Inflammatory macrophage (primary cell): ENCODE measurements at places on chromosomes 2 and 18.
A peak's percentile ranks its signal among the peaks of the same experiment; 100 is the strongest.

GRCh38 chr2:45260946-45261345 lies 251.7 kb upstream of the SIX2 start:
- no peak for DNase-seq

DNA sequence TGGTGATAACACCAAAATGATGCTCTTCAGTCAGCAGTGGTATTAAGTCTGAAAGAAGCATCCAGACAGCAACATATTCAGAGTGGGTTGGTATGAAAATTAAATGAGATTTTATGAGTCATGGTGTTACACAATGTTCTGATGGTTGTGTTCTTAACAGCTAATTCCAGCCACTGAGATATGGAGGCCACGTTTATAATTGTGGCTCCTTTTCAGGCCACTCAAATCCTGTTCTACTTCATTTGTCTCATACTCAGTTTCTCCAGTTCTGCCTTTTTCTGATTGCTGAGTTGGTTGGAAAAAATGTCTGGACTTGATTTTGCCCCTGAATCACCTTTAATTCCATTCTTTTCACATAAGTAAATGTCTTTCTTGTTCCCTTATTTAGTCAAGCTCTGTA lies 162.7 kb upstream of the COL3A1 start:
- no peak for DNase-seq

GRCh38 chr18:48858676-48859075 lies 92.1 kb downstream of the SMAD7 start:
- DNase-seq: peak; percentile 39

DNA sequence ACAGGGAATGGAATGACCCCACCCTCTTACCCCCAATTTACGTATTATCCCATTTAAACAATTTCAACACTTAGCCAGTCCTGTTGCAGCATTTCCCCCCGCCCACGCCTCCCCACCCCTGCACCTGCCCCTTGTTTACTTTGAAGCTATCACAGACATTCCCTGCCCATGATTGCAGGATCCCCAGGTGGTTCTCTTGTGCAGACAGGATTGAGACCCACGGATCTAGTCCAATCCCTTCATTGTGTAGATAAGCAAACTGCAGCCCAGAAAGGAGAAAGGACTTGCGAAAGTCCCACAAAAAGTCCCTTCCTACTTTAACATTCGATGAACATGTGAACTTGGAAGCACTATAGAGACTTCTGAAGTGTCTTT lies 38.9 kb downstream of the TMEM17 start:
- no peak for DNase-seq

DNA sequence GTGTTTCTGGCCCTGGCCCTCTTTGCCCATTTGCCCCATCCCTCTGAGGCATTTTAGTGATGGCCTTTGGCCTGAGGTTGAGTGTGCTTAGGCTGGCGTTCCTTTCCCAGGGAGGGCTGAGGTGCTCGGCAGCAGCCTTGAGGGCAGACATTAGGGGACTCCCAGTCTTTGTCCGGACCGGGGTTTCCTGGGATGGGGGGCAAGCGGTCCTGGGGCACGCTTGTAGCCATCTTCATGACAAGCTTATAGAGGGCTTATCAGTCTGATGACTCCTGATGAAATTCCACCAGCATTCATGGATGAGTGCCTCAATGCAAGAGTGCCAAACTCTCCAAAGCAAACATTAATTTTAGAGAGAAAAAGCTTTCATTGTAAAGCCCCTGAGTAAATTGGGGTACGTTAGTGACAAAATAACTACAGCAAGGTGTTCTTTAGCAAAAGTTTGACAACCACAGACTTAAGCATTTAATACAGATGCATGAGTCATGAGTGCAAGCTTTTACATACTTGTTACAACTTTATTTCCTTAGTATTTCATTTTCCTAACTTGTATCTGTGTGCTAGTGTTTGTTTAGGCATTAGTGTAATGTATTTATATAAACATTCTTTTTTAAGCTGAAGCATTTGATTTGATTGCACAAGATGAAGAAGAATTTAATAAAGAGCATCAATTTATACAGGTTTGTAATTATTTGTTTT lies 45.6 kb downstream of the CEP192 start:
- DNase-seq: no peak

- peak; percentile 83 for DNase-seq
These were observed 6.2 kb downstream of the IMPA2 start for GRCh38 chr18:11987527-11987926.

DNA sequence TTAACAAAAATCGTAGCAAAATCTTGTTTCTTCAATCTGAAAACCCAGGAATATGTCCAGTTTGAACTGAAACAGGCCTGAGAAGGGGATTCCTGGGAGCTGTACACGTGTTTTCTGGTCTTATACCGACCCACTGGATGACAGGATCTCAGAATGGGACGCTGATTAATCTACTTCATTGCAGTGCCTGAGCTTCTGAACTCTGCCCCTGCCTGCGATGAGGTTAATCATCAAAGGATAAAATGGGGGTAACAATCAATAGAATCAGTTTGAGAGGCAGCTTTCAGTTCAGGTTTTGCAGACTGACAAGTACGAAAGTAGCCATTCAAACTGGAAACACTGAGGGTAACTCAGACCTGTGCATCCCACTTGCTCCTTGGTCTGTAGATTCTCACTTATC lies 273.9 kb upstream of the REV1 start:
- DNase-seq: no peak

GRCh38 chr2:101725038-101725437 lies 27.5 kb downstream of the MAP4K4 start:
- DNase-seq: no peak

DNA sequence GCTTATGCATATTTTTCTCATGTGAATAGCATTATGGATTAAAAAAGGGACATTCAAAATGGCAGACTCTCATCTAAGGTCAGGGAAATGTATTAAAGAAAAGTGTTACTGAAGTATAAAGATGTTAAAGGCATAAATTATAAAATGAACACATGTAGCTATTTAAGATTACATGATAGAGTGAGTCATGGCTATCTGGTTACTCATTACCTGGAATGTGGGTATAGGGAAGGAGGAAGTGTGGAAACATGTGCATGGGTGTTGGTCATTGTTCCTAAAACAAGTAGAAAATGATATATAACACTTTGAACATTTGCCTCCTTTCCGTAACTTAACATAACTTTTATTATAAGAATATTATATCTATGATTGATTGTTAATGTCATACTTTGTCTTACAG lies 66.4 kb downstream of the MYO1B start:
- DNase-seq: peak; percentile 45

GRCh38 chr2:59254279-59254678 lies 1013.2 kb upstream of the FANCL start:
- no peak for DNase-seq
